ENCODE measurements at places on chromosomes 13 and 19. TPM values are rescaled to one million over a fixed set of nuclear protein-coding genes. Genes with fewer than 3 reads are reported as not detected.

Gene MAN2B1
- total RNA-seq: 143 TPM

Gene PDX1
- total RNA-seq: not detected

Gene MBD3L3
- not detected for total RNA-seq

Gene KASH5
- total RNA-seq: not detected

Gene OR7C1
- total RNA-seq: not detected

Gene PLK5
- not detected for total RNA-seq

Gene OR4F17
- 0.10 TPM for total RNA-seq

Gene SSC5D
- 0.10 TPM for total RNA-seq

Gene IFNL1
- not detected for total RNA-seq

Gene C1QTNF9B
- not detected for total RNA-seq

Gene TMEM190
- not detected for total RNA-seq

Gene NACC1
- 16.0 TPM for total RNA-seq

Gene UNC13A
- under 0.01 TPM for total RNA-seq

Gene CCDC106
- total RNA-seq: 1.9 TPM

Gene CD37
- 229 TPM for total RNA-seq

Gene KIR3DL2
- 0.84 TPM for total RNA-seq

Gene TNFSF9
- total RNA-seq: 10.5 TPM

Gene CNFN
- not detected for total RNA-seq

Gene TMEM145
- total RNA-seq: not detected

Gene ZNF491
- total RNA-seq: 0.94 TPM

Gene ZNF888
- total RNA-seq: 3.8 TPM

Gene ZNF442
- 1.0 TPM for total RNA-seq

Measured in mononuclear cell (primary cell).